ENCODE measurements at places on chromosomes 1 and 21.
A peak's percentile ranks its signal among the peaks of the same experiment; 100 is the strongest.

DNA sequence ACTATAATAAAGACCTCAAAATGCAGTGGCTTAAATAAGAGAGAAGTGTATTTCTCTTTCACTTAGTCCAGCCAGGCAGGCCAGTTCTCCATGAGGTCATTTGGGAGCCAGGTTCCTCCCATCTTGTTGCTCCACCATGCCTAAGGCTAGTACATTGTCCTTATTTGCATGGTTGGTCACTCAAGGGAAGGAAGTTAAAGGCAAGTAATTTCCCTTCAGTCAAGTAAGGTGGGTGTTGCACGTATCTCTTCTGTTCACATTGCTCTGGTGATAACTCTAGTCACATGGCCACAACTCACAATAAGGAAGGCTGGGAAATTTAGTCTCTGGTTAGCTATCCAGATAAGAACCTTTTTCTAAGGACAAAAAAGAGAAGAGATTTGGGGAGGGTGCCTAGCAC lies 27.2 kb upstream of the TADA1 start:
- no peak for DNase-seq

DNA sequence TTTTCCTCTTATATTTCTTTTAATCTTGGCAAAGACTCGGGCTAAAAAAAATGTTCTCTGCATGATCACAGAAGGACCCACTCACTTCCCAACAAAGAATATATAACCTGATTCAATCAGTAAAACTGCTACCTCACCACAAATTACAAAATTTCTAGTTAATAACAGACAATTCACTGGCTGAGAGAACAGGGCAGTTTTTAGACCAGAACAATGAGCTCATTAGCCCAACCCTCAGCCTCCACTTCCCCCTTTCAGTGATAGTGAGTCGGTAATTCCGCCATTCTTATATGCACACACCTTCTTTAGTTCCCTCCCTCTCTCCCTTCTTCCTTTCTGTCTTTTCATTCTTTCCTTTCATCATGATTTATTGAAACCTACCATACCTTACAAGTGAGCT lies 8.9 kb downstream of the SIPA1L2 start:
- DNase-seq = no peak

GRCh38 chr1:167057241-167057688 lies 32.9 kb downstream of the GPA33 start:
- DNase-seq = peak; percentile 74

DNA sequence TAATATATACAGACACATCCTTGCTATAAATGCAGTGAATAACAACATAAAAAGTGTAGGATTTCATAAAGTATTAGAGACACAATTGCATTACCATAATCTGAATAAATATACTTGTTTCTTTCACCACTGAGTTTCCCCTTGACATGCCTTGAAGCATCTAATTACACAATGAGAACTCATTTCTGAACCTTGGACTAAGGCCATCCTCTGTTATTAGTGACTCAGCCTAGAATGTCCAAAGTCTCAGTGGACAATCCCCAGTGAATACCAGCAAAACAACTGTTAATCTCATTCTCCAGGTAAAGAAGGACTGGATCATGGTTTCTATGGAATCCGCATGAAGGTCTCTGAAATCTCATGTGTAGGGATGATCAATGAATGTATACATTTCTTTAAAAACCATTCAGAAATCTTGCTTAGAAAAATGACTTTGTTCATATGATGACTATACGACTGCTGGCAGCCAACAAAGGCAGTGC lies at the start of gene OR2L5:
Gene OR2L5 (plus strand): TSS at position 432 of the 482 bp plus-strand sequence. CDS start 8,288 bp downstream, outside the sequence.
- no peak for DNase-seq

DNA sequence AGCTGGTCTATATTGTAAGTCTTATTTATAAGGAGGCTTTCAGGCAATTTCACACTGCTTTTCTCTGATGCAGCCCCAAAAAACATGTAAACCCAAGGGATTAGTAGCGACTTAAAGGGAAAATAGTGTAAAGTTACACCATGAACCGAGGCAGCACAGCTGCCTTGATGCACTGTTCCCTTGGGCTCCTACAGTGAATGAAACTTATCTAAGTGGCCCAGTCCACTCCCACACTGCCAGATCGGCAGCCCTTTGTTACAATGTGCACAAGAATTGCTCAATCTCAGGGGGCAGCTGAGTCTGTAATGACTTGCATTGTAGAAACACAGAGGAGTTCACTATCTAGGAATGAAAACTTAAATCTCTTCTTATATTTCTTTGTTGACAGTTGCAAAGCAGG lies 120.8 kb upstream of the ADGRL2 start:
- DNase-seq = no peak

DNA sequence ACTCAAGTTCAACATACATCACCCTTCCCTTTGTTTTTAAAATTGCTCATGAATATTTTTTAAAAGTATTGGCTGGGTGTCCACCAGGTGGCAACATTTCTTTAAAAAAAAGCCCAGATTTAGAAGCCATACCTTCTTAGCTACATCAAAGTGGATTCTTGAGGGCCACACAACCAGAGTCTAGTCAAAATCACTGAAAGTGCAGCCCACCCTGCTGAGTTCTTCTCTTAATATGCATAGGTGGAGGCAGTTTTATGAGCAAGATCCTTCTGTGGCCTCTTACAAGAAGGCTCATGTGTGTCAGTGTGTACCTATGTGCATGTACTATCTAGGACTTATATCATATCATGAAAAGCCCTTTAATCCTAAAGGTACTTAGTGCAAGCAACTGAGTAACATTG lies 16.9 kb upstream of the GNG12 start:
- DNase-seq = peak; percentile 54

DNA sequence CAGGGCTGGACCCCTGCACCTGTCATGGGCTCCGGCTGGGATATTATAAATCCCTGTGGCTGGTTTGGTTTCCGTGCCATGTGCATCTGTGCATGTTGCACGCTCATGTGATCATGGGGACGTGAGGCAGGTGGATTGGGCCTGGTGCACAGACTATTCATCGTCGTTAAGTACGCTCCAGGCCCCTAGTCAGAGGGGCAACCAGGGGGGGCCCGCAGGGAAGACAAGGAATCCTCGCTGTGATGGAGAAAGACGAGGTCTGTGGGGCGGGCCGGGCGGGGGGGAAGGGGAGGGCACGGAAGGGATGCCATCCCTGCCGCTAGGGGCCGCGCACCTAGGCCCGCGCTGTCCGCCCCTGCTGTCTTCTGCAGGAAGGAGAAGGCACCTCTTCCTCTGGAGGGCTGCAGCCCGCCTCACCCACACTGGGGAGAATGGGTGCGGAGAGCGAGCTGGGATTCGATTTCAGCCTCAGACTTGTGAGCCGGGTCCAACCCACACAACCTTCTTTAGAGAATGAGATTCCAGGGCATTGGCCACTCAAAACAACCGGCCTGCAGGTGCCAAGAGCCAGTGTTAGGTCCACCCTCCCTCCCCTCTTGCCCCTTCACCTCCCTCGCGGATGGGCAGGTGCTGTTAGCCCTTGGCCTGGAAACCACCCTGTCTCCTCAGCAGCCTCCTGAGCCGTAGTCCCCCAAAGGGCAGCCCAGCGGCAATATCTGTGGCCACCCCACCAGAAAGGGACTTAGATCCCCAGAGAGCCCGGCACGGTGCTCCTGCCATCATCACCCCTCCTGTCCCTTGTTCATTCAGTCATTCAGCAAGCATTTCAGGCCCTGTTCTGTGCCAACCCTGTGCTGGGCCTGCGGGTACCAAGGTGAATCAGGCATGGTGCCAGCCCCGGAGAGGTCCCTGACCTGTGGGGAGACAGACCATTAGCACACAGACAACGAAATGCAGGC lies 950 bp upstream of the LRP8 start:
- DNase-seq = peak; percentile 50

DNA sequence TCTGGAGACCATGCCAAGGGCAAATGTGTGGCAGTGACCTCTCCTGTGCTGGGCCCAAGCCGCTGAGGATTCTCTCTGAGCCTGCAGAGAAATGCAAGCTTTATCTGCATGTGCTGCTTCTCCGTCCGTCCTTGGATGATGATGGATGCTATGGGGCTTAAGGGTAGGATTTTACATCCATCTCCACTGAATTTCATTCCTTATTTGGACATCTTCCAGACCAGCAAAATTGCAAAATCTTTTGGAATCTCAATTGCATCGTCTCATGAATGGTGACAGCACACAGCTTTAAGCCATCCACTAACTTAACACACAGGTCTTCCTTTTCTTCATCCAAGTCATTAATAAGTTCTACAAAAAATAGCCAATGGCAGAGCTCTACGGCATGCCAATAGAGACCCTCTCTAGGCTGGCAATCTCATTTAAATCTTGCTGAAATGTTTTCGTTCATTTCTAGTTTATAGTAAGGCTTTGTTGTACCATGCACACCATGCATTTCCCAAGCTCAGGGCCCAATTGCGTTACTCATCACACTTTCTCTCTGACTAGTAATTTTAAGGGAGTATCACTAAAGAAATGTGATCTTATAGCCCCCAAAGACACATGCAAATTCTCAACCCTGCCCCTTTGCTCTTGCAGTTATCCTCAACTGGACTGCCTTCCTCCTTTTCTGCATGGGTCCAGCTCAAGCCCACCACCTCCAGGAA lies 11.1 kb downstream of the BATF3 start:
- no peak for DNase-seq

DNA sequence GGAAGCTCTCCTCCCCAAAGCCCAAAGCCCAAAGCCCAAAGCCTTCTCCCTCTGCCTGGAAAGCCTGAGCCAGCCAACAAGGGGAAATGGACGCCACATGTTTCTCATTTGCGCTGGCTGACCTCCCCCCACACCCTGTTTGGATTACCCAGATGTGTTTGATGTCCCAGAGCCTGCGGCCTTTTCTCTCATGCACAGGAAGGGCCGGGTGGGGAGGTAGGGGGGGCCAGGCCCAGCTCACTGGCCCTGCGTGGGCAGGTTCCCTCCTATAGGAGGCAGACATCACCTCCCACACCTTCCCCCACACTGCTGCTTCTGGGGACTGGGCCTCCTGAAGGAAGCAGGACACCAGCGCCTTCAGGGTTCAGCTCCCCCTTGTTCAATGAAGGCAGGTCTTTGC lies 116.3 kb downstream of the NAV1 start:
- peak; percentile 20 for DNase-seq

DNA sequence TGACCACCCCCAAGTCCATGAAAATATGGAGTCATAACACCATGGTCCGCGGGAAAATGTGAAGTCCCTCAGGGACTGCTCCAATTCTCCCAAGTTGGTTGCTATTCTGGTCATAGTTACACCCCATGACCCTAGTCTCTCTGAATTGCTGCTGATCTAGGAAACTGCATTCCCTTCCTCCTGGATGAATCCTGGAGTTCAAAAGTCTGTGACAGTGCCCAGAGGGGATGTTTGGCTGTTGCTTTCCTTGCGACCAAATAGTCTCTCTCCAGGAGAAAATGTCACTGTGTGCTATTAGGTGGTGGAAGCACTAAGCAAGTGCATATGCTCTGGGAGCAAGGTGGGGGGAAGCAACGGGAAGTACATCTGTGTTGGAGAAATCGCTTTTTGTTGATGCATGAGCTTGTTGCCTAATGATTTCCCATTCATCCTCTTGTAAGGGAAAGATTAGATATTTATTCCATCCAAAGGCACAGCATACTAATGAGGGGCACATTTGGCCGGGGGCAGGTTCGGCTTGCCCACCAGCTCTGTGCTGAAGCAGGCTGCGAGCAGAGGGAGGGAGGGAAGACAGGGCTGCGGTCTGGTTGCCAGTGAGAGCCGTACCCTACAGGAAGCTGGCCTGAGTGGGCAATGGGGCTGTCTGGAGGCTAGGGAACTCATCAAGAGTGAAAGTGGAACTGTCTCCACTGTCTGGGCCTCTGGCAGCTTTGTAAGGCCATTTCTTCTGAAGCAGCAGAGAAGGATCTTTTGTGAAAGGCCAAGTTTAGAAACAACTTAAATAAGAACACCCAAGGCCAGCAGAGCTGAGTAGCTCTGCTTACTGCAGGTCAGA lies 27.2 kb downstream of the SYT6 start:
- DNase-seq = no peak

DNA sequence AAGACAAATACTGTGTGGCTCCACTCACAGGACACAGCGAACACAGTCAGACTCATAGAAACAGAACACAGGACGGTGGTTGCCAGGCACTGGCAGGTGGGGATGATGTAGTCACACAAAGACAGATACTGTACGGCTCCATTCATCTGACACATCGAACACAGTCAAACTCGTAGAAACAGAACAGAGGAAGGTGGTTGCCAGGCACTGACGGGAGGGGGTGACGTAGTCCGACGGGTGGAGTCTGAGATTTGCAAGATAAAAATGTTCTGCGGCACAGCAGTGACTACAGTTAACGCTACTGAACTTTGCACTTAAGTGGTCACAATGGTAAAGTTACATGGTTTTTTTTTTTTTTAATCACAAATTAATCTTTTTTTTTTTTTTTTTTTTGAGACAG lies 18.7 kb downstream of the C21orf58 start:
- DNase-seq = no peak

GRCh38 chr1:202547215-202547614 lies 163.0 kb downstream of the SYT2 start:
- no peak for DNase-seq

GRCh38 chr1:157245823-157246222 lies 107.6 kb upstream of the ETV3 start:
- no peak for DNase-seq

- DNase-seq = no peak
These were observed 178.1 kb upstream of the RUNX1 start for GRCh38 chr21:35226968-35227744.

GRCh38 chr1:33573661-33574060 lies 101.2 kb downstream of the ZSCAN20 start:
- no peak for DNase-seq

DNA sequence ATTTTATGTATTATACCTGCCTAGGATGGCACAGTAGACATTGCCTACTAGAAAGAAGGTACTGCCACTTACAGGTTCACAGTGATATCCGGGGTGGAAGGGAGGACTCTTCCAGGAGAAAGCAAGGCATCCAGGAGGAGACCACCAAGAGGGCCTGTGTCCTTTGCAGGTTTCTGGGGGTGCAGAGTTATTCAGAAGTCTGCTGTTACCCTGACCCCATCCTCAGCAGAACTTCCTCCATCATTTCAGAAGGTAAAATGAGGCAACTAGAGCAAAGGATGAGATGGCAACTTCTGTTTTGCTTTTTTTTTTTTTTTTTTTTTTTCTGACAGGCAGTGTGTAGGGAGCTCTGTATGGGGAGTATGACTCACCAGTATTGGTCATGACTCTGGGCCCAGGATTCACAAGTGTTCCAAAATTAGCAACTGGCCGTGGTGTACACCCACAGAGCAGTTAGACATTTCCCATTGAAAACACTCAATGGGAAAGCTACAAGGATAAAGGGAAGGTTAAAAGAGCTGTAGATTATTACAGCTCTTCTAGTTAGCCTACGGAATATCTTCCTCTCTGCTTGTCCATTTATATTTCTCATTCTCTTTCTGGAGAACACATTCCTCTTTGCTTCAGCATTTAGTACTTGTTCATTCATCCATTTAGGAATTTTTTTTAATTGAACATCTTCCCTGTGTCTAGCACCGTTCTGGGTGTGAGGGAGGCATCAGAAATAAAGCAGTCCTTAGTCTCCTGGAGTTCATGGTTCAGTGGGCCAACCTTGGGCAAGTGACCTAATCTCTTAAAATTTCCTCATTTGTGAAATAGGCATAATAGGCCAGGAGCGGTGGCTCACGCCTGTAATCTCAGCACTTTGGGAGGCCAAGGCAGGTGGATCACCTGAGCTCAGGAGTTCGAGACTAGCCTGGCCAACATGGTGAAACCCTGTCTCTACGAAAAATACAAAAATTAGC lies 50.5 kb upstream of the PPP2R5A start:
- DNase-seq = no peak

GRCh38 chr1:32197837-32198236 lies 2.6 kb upstream of the CCDC28B start:
- DNase-seq = no peak
